CD8-positive, alpha-beta T cell (primary cell): ENCODE measurements at places on chromosomes 6 and 20.
A peak's percentile ranks its signal among the peaks of the same experiment; 100 is the strongest.

DNA sequence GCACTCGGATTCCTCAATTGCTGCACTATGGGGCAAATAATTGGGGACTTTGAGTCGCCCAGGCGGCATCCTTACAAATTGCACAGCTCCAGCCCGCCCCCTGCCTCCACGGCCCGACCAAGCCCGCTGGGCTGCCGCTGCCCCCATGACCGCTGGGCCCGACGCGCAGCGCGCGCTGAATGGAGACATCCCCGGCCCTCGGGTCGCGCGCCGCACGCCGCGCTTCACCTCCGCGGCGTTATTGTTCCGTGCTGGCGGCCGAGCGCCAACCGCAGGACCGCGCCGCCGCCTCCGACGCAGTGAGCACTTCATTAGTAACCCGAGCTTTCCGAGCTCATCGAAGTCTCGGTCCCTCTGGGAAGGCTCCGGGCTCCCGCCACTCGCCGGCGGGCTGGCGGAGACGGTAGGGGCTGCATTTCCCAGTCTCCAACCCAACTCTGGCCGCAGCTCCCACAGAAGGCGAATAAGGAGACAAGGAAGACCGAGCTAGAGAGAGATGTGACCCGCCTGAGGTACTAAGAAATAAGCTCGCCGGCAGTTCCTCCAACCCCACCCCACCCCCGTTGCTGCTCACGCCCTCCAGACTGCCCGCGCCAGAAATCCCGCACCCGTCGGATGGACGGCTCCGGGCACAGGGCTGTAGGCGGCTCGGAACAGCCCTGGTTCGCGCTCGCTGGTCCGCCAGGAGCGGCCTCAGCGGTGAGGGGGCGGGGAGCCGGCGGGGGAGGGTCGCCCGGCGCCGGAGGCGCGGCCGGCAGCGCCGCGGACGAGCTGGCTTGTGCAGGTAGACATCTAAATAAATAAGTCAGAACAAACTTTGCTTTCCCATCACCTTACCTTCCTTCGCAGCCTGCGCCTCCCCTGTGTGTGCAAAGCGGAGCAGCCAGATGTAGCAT, 703 bp downstream of the EPHA7 start:
- DNase-seq, result no peak

DNA sequence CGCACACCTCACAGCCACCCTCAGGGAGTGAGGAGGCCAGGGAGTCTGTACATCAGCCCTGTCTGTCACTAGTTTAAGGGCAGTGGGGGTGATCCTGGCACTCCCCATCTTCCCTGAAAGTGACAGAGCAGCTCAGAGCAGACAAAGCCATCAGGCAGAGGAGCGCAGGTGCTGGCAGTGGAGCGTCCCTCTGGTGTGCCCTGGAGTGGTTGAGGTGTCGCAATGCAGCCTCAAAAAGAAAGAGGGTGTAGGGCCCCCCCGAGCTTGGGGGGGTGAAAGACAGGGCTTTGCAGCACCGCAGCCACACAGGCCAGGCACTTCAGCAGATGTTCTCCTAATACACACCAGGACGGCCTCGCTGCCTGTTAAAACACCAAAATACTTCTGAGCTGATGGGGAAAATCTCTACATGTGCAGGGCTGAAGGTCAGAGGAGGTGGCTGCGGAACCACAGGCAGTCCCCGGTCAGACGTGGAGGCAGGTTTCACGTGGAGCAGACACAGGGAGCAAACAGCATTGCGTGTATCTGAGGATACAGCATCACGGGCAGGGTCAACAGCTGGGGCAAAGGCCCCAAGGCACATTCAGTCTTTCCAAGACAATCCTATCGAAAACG, 69.5 kb downstream of the PREX1 start:
- DNase-seq, result peak; percentile 81

GRCh38 chr6:56204134-56204533, 43.2 kb downstream of the COL21A1 start:
- DNase-seq, result no peak

DNA sequence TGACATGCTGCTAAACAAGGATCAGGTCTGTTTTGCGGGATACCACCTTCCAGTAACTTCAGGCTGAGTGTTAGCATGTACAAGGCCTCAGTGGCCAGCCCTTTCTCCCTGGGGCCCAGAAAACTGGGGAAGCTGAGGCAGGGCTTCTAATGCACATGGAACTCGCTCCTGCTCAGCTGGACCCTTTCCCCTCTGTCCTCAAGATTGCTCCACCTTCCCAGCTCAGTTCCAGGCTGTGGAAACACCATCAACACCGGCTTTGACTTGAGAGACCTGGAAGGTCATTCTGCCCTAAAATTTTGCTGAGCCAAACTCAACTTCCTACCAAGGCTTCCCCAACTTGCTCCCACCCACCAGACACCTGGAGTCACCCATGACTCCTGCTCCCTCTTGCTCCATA, 4.2 kb upstream of the BLCAP start:
- peak; percentile 29 for DNase-seq

DNA sequence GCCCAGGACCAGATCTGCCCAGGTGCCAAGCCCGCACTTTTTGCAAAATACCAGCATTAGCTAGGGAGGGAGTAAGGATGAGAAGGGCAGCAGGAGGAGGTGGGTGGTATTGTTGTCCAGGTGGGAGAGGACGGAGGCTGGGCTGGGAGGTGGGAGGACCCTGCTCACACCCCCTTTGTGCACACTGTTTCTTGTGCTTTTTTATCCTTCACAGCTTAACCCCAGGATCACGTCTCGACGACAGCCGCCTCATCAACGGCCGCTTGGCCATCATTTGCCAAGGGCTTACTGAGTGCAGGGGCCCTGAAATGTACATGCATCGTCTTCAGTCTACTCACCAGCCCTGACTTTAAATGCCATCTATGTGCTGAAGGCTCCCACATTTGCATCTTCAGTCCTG, 12.1 kb upstream of the TGM2 start:
- DNase-seq, result no peak
